ENCODE measurements at places on chromosomes 6 and 20. TPM values are rescaled to one million over a fixed set of nuclear protein-coding genes. Genes with fewer than 3 reads are reported as not detected.
A peak's percentile ranks its signal among the peaks of the same experiment; 100 is the strongest.

Gene MOG
- total RNA-seq: not detected

- H3K36me3 ChIP-seq: no peaks in the 10 kb centered on the region
- H3K4me1 ChIP-seq: no peaks in the 10 kb centered on the region
- no peak for DNase-seq
- H3K27me3 ChIP-seq: no peaks in the 10 kb centered on the region
- no peak overlapping the region for H3K4me3 ChIP-seq
These were observed 26.0 kb upstream of the PCMTD2 start for GRCh38 chr20:64229507-64230061.

Gene PTK6
- total RNA-seq: 1.1 TPM

GRCh38 chr6:121651420-121651819 is 216.0 kb downstream of the GJA1 start:
- no peaks in the 10 kb centered on the region for H3K27me3 ChIP-seq
- peak overlapping the region; percentile 65 for H3K27ac ChIP-seq
- no peaks in the 10 kb centered on the region for H3K36me3 ChIP-seq
- H3K4me3 ChIP-seq: no peak overlapping the region
- no peaks in the 10 kb centered on the region for H3K4me1 ChIP-seq
- no peak for DNase-seq

Gene ADGB
- total RNA-seq: not detected

Gene SRMS
- total RNA-seq: 0.38 TPM
